ENCODE measurements at places on chromosomes 11 and 22. TPM values are rescaled to one million over a fixed set of nuclear protein-coding genes. Genes with fewer than 3 reads are reported as not detected.
A peak's percentile ranks its signal among the peaks of the same experiment; 100 is the strongest.

GRCh38 chr11:77036398-77036797 is 2.2 kb downstream of the B3GNT6 start:
- DNase-seq: no peak

The OR51E2 gene
- not detected for total RNA-seq

GRCh38 chr11:74543991-74544390 is 48.4 kb upstream of the POLD3 start:
- DNase-seq: peak; percentile 32

DNA sequence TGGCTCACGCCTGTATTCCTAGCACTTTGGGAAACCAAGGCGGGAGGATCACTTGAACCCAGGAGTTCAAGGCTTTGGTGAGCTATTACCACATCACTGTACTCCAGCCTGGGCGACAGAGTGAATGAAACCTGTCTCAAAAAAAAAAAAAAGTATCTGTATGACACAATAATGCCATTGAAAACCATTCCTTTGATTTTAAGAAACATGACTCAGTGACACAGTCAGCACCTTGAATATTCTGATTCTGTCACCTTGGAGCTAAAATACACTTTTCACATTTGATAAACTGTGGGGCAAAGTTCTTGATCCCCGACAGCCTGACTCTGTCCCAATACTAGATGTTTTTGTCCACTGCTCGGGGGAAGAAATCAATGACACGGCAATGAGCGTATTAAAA is 16.7 kb upstream of the ELFN2 start:
- no peak for DNase-seq

DNA sequence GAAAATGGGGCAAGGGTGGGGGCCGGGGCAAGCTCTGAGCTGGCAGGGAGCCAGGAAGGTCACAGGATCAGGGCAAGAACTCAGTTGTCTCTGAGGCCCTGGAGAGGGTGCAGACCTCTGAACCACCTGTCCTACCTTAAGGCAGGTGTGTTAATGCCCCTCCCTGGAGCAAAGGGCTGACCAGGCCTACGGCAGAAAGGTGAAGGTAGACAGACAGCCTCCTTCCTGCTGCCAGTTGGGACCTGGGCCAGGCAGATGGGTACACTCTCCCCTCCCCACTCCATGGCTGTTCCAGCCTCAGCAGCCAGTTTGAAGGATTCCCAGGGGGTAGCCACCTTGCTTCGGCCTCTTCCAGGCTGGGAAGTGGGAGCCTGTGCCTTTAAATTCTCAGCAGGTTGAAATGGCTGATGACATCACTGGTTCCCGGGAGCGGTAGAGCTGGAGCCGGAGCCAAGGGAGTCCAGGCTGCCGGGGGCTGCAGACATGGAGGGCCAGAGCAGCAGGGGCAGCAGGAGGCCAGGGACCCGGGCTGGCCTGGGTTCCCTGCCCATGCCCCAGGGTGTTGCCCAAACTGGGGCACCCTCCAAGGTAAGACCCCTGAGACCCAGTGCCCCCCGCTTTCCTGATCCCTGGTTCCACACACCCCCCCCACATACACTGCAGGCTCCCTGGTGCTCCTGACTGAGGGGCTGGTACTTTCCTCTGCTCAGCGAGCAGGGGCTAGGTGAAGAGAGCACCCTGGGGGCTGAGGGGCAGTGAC is at the start of gene INPP5J:
TSS of gene INPP5J (plus strand) at position 435 of the 760 bp plus-strand sequence. CDS start at position 484, 49 bp downstream.
- peak; percentile 44 for DNase-seq

The KCTD14 gene
- total RNA-seq: 1.6 TPM

The RBMXL2 gene
- total RNA-seq: 0.15 TPM

The OR52N4 gene
- total RNA-seq: not detected

- peak; percentile 61 for DNase-seq
Measured at GRCh38 chr22:38572065-38572464, 2.1 kb upstream of the DMC1 start.

DNA sequence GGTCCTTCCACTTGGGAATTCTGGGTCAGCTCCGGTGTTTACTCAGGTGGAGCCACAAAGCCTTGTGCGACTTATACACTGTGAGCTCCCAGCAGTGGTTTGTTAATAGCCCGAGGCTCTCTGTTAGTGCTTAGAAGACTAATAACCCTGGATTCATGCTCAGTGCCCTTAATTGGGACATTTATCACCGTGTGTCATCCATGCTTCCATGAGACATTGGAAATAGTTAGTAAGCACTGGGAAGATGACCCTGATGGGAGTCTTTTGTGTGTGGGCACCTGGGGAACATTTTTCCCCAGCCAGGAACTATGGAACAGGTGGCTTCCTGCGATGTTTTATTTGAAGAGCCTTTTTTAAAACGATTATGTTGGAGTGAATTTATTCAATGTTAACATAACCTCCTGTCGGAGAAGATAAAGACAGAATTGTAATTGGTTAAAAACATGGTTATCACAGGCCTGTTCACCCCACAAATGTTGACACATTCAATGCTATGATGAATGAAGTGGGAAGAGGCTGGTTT is 188.9 kb downstream of the MYO18B start:
- DNase-seq: no peak

DNA sequence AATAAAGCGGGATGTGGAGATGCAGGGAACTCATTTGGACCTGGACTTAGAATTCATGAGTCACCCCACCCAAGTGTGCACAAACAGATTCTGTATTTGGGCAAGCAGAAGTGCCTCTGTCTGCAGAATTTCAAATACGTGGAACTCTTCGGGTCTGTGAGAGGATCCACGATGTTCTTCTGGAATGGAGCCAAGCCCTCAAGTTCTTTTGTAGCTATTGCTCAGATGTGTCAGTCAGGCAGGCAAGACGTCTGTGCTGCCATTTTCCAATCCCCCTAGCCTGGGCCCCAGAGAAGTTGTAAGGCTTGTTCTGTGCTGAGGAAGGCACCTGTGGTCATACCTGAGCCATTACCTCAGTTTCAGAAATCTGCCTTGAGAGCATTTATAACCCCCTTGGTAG is 132.8 kb upstream of the RASSF10 start:
- no peak for DNase-seq

DNA sequence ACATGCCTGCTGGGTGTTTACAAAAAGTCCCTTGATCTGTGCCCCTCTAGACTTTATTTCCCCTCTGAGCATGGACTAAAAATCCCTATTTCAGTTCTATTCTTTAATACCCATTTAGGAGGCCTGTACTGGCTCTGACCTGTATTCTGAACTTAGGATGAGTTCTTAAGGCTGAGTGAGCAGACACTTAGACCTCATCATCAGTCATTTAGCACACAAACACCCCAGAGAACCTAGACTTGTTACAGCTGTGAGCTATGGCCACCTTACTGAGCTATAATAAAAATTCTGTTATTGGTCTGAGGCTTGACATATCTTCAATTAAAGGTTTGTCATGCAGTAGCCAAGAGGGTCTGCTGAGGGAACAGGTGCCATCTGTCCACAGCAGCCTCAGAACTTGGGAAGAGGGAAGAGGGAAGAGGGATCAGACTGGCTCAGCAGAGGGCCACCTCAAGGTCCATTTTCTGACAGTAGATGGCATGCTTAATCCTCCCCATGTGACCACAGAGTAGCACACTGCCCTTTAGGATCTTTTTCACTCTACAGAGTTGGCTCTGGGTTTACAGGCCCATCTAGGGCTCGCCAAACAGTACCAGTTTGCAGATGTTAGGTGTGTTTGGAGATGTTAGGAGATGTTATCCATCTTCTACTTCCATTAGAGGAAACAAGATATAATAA is 30.2 kb upstream of the RRM1 start:
- no peak for DNase-seq

The BARX2 gene
- total RNA-seq: 0.47 TPM

The OR8A1 gene
- total RNA-seq: not detected

GRCh38 chr11:106281455-106282173 is 204.2 kb downstream of the AASDHPPT start:
- peak; percentile 98 for DNase-seq

All from PC-3 (cell line).